ENCODE measurements at places on chromosomes 11 and 22.

- DNase-seq: no peak
These were observed 86.6 kb upstream of the LINC01488 start for GRCh38 chr11:69394869-69395246.

DNA sequence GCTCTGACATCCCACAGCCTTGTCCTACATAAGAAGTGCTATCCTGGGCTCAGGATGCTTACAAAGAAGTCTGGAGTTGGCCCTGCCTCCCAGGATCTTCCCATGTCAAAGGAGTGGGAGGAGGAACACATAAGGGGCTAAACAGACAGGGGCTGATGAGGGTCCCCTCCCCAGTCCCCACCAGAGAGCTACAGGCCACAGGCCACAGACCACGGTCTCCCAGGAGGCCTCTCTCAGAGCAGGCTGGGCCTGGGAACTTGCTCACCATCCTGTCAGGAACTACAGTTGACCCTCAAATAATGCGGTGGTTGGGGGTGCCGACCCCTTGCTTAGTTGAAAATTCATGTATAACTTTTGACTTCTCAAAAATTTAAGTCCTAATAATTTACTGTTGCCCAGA is 315.5 kb downstream of the NTM start:
- DNase-seq: no peak

GRCh38 chr11:43952401-43953342 is 10.2 kb downstream of the C11orf96 start:
- DNase-seq: no peak

- no peak for DNase-seq
These were observed 433.7 kb downstream of the ETS1 start for GRCh38 chr11:128153697-128154048.

DNA sequence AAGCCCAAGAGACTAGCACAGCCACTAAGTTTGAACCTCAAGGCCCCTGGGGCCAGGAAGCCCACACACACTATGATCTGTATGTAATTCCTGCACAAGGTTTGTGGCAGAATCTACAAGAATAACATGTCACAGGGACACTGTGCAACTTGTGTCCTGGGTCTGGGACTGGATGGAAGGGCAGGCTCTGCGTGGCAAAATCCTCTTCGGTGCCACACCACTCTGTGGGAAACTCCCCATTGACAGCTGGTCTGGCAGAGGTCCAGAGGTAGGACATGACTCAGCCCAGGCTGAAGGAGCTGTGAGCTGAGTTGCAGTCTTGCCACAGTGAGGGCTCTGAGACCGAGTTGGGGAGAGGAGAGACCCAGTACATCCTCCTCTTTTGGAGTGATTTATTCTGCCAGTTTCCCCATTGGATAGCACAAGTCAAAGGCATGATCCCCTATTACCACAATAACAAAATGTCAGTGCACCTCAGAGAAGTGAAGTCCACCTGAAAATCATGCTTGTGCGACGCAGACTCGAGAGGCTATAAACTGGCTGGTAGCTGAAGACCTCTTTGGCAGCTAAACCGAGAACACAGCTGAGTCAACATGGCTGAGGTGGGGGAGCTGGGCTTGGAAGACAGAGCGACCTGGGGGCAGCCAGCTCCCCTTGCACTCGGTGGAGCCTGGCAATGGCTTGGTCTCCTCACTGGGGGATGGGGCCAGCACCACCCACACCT is 23.3 kb upstream of the SERPIND1 start:
- DNase-seq: peak; percentile 6

- DNase-seq: no peak
These were observed 867.1 kb downstream of the OPCML start for GRCh38 chr11:132665205-132665604.

DNA sequence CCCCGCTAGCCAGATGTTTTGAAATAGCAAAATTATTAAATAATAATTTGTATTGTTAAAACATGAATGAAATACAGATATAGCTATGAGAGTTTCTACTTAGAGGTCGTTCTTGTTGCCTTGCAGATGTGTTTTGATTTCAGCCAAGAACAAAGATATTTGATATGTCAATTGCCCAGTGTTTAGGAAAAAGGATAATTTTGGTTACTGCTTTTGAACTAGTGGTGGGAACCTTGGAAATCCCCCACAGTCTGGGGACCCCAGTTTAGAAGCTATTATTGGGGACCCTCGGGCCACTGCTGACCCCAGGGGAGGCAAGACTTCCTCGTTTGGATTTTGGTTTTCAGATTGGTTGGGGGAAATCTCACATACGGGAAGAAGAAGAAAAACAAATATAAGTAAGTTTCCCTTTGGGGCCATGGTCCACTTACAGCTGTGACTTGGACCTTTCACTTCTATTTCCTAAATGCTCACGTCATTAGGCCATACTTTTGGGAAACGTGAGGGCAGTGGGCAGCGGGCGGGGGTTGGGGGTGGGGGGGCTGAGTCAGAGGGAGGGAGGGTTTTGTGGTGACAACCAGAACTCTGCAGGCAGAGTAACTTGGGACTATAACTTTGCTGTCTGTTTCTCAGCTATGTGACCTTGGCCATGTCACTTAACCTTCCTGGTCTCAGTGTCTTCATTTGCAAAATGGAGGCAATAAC is 37.0 kb downstream of the LDLRAD3 start:
- no peak for DNase-seq

- DNase-seq: no peak
These were observed 101.1 kb downstream of the GRIK4 start for GRCh38 chr11:120612513-120613263.

- no peak for DNase-seq
These were observed 85.4 kb upstream of the GNAZ start for GRCh38 chr22:22984967-22985366.

DNA sequence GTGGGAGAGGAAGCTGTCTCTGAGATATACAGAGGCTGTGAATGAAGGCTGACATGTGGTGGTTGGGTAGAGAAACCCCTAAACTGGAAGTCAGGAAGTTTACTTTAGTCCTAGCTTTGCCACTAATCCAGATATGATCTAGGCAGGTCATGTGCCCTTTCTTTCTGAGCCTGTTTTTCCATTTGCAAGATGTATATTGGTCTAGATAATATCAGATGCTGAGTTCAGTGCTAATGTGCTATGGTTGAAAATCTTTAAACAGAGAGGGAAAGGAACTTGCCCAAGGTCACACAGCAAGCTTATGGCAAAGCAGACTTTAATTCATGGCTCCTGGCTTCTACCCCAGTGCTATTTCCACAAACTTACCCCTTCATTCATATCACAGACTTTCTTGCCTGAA is 25.7 kb upstream of the TPBGL start:
- DNase-seq: no peak

- no peak for DNase-seq
These were observed 1161.1 kb downstream of the BRD1 start for GRCh38 chr22:48666620-48667019.

GRCh38 chr11:32722255-32722654 is 72.2 kb downstream of the CCDC73 start:
- DNase-seq: no peak

DNA sequence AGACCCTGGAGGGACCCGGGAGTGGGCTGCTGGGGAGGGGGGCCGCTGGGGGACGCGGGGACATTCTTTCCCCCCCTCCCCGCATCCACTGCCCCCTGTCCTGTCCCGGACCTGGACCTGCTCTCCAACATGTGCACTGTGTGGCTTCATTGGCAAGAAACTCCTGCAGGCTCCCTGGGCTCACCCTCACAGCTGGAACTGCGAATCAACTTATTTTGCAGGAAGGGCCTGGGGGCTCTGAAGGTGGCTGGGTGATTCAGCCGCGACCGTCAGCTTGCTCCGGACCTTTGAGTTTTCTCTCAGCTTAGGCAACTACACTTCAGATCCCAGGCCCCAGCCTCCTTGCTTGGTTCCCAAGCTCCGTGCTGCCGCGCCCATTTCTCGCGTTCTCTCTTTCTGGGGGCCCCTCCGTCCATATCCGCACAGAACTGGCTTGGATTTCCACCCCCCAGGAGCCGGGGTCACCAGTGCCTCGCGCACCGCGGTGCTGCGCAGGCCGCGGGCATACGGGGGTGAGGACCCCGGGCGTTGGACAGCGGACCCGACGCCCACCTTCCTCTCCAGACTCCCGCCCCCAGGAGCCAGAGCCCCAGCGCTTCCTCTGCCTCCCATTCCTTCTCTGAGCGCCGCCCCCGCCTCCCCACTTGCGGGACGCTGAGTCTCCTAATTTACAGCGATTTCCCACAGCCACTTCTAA is 471 bp upstream of the AHNAK start:
- DNase-seq: no peak

DNA sequence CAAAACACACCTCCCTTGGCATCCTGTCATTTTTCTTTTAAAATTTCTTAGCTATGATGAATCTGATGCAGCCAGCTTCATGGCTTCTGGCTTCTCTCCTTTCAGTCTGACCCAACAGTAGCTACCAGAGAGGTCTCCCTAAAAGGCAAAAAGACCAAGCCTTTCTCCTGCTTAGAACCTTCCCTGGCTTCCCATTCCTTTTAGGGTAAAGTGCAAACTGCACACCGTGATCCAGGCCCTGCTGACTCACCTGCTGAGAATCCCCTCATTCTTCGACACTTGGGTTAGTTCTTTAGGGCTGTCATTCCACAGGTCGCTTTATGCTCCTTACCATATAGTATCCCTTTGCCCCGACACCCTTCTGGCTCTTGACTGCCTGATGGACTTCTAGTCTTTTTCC is 362.4 kb downstream of the MIAT start:
- DNase-seq: no peak

GRCh38 chr11:44629732-44630345 is 64.4 kb downstream of the CD82 start:
- no peak for DNase-seq

DNA sequence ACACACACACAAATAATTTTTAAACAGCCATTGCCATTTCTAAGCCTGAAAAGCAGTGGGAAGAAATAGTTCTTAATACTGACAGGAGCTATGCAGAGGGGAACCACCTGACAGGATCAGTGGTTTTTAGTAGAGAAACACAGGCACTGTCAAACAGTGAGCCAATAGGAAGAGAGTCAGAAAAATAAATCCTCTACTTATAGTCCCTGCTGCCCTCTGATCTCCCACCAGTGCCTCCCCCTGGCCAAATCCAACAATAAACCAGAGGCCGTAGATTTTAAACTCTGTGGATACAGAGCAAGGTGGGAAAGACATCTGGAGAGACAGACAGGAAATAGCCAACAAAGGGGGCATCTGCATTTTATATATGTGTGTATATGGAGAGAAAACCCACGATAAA is 7.9 kb upstream of the OR56B4 start:
- no peak for DNase-seq

- no peak for DNase-seq
These were observed 51.2 kb upstream of the LMO1 start for GRCh38 chr11:8314916-8315315.

- DNase-seq: no peak
These were observed 4.8 kb upstream of the PLA2G6 start for GRCh38 chr22:38186429-38186828.

DNA sequence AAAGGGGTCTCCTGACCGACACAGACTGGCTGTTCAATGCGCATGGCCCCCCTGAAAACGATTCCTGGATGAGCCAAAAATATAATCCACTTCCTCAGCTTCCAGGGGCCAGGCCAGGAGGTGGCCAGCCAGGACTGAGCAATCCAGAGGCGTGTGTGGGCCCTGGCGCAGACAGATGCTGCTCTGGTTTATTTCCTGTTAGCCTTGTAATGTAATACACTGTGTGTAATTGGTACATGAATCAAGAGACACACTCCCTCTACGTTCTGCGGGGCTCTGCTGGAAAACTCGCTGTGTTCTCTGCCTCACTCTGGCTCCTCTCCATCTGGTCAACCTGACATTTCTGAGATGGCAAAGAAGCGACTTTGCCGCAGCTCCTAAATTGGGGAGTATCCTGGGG is 26.3 kb upstream of the ISX start:
- DNase-seq: no peak

- no peak for DNase-seq
These were observed 45.3 kb upstream of the ACCSL start for GRCh38 chr11:44002191-44003093.

- no peak for DNase-seq
These were observed 34.7 kb downstream of the USP35 start for GRCh38 chr11:78223320-78223954.

DNA sequence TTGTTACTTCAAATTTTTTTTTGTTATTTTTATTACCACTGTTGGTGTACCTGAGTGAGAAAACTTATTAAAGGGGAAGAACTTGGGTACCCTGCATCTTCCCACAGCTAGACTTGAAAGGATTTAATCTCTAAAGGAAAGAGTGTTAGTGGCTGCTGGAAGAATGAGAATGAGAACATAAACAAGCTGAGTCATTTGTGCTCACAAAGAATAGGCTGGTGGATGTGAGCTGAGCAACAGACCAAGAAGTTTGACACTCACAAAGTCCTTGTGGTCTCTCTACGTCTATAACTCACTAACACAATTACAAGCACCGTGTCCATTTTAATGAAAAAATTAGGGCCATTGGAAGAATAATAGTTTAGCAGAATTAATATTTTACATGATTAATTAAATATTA is 217.6 kb upstream of the ANO5 start:
- no peak for DNase-seq

GRCh38 chr11:19242179-19242932 is 1.6 kb upstream of the E2F8 start:
- DNase-seq: no peak

- DNase-seq: no peak
These were observed 25.2 kb downstream of the RPS6KA4 start for GRCh38 chr11:64384028-64384737.

DNA sequence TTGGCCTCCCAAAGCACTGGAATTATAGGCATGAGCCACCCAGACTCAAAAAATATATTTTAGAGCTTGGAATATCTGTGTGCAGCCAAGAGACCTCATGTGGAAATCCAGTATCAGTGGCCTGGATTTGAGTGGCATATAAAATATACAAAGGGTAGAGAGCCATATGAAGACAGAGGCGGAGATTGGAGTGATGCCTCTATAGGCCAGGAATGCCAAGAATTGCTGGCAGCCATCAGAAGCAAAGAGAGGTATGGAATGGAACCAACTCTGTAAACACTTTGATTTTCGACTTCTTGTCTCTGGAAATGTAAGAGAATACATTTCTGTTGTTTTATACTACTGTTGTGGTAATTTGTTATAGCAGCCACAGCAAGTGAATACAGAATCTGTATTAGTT is 123.0 kb downstream of the PLEKHA7 start:
- DNase-seq: no peak

GRCh38 chr22:35995772-35996171 is 32.9 kb downstream of the RBFOX2 start:
- no peak for DNase-seq

DNA sequence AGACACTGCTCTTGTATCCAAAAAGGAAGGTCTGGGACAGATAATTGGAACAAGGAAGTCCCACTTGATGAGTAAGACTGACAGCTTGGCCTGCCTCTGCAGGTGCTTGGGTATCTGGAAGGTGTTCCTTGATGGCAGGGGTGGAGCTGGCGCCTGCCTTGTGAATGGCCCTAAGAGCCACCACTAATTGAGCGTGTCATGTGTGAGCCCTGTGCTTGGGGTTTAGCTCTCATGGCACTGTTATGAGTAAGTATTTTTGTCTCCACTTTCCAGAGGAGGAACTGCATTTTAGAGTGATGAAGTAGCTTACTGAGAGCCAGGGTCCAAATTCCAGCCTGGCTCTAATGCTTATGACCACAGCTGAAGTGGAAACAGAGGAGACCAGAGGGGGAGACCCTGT is 71.2 kb upstream of the NECTIN1 start:
- no peak for DNase-seq

All from activated CD4-positive, alpha-beta T cell treated with anti-CD3 and anti-CD28 coated beads for 24 hours (primary cell).